ENCODE measurements at places on chromosomes 1 and 21.

DNA sequence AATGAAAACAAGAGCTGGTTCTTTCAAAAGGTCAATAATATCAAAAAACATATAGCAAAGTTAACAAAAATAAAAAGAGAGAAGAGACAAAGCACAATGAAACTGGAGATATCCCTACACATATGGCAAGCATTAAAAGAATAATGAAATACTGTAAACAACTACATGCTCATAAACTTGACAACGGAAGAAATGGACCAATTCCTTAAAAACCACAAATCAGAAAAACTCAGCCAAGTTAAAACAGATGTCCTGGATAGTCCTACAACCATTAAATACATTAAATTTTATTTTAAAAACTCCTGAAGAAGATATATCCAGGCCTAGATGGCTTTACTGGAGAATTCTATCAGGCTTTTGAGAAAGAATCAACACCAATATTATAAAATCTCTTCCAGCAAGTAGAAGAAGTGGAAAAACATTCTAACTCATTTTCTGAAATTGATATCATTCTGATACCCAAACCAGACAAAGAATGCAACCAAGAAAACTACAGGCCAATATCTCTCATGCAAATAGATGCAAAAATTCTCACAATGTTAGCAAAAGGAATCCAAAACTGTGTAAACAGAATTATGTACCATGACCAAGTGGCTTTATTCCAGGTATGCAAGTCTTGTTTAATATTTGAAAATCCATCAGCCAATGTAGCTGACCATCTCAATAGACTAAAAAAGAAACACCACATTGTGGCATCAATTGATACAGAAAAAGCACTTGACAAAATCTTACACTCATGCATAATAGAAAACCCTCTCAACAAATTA, 56.1 kb upstream of the LRRC7 start:
- DNase-seq: no peak

DNA sequence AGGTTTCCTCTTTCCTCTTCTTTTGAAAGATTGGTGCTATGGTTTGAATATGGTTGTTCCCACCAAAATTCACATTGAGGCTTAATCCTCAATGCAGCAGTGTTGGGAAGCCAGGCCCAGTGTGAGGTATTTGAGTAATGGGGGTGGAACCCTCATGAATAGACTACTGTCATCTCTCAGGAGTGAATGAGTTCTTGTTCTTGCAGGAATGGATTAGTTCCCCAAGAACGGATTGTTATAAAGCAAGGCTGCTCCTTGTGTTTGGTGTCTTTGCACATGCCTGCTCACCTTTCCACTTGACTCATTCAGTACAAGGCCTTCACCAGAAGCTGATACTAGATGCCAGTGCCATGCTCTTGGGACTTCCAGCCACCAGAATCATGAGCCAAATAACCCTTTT, 223.2 kb downstream of the BACH1 start:
- DNase-seq: no peak

DNA sequence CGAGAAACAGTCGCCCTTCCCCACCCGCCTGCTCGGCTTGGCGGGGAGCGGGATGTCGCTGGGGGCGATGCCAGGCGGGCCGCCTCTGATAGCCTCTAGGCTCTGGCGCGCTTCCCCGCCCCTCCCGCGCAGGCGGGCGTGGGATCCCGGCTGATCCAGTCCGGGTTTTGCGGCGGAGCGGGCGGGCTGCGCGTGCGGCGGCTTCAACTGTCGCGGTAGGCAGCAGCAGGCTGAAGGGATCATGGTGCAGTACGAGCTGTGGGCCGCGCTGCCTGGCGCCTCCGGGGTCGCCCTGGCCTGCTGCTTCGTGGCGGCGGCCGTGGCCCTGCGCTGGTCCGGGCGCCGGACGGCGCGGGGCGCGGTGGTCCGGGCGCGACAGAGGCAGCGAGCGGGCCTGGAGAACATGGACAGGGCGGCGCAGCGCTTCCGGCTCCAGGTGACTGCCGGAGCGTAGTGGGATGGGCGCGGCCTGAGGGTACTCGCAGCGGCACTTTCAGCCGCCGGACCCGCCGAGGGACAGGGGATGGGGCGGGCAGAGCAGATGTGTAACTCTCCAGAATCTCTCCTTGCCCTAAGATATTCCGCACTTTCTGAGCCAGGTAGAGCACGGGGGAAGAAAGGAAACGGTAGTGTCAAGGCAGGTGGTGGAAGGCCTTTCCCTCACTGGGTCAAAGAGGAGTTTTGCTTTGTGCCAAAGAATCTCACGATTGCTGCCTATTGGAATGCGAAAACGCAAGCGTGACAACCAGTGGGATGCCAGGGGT, at the start of gene FAAH:
Gene FAAH (plus strand): TSS at position 210 of the 764 bp plus-strand sequence. CDS start 32 bp downstream, at position 242.
- DNase-seq: peak; percentile 21

DNA sequence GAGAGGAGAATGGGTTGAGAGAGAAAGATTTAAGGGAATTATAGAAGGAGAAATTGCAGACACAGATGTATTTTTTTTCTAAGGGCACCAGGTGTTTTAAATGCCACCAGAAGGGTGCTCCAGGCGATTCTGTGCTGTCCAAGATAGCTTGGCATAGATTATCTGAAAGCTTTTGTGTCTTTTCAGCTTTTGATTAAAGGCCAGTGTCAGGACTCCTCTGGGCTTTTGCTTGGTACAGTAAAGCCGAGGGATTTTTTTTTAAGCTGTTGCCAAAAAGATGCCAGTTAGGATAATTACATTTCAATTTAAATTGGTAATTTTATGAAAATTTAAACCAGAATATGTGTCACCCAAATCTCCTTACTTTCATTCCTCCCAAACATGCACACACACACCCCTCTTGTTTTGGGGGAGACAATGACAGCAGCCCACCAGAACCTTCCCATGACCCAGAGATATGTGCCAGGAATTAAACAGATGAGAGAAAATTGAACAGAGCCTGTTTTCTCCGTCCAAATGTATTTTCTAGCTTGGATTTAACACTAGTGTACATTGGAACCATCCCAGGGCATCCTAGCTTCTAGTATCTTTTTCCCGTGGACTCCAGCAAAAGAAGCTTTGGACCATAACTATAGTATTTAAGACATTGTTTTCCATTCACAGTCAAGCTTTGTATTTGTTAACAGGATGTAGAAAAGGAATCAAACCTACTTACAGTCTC, 670.7 kb upstream of the CXADR start:
- DNase-seq: no peak

DNA sequence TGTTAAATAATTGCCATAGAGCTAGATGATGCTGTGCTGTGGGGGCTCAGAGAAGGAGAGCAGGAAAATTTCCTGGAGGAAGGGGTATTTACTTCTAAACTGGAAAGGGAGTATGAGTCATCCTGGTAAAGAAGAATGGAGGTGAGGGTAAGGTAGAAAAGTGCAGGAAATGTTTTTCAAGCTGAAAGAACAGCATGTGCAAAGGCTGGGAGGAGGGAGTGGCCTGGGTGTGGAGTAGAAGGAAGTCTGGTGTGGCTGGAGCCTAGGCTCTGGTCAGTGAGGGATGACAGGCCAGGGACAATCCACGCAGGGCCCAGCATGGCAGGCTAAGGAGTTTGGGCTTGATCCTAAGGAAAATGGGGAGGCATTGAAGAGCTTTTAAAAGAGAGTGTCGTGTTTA, 45.9 kb downstream of the MATN1 start:
- no peak for DNase-seq

DNA sequence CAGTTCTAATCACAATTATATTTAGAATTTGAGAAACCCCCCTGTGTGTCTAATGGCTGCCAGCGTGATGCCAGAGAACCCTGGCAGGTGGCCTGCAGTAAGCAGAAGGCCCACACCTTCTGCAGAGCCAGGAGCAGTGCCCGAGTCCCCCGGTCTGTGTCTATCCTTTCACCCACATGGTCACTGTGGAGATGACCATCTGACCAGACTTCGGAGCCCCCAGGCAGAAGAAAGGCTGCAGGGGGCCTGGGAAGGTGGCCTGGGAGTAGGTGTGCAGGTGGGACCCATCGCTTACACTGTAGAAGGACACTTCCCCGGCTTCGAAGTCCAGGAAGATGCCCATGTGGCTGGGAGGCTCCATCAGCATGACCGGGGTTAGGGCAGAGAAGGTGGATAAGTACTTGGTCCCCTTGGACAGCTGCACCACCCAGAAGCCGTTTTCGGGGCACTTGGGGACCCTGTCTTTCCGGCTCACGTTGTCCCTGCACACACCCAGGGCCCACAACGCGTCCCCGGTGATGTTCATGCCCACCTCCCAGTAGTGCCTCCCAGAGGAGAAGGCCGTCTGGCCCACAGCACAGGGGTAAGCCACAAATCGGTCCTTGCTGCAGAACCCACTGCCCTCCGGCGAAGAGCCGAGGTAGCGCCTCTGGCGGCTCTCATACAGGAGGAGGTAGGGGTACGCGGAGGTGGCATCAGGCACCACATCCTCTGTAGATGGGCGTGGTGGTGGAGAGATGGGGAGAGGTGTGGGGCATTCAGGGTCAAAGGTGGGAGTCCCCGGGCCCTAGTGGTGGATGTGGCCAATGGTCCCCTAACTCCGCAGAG, 1.6 kb upstream of the TRIM11 start:
- DNase-seq: no peak

GRCh38 chr1:170808216-170808885, 127.0 kb upstream of the MROH9 start:
- DNase-seq: no peak

- no peak for DNase-seq
Measured at GRCh38 chr1:193846411-193846810, 660.0 kb upstream of the B3GALT2 start.

DNA sequence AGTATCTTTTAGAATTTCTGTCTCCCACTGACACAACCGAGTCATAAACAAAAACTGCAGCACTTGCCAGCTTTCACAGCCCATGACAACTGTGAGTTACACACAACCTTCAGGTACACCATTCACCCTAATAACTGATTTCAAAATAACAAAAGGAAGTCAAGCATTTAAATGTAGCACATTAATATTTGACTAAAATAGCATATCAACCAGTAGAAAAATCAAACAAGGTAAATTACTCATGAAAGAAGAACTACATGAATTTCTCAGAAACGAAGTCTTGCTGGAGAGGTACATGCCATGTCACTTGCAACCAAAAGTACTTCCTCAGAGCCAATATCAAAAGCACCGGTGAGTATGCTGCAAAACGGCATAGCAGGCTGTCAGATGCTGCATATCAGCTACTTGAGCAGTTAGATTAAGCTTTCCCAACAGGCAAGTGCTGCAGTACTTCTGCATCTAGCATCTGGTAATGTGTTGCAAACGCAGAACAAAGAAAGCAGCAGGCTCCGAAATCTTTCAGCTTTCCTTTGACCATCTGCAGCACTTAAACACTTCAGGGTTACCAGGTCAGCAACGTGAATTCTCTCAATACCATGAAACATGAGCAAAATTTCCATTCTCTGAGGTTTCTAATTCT, 223.2 kb downstream of the SMYD3 start:
- no peak for DNase-seq

- DNase-seq: no peak
Measured at GRCh38 chr1:164683235-164683634, 124.3 kb downstream of the PBX1 start.

- no peak for DNase-seq
Measured at GRCh38 chr1:42319128-42319851, 15.7 kb downstream of the FOXJ3 start.

GRCh38 chr1:40339420-40340323, 22.6 kb upstream of the COL9A2 start:
- no peak for DNase-seq

GRCh38 chr1:171937938-171938337, 96.6 kb downstream of the DNM3 start:
- no peak for DNase-seq

- DNase-seq: no peak
Measured at GRCh38 chr21:42219606-42220137, 732 bp downstream of the ABCG1 start.

DNA sequence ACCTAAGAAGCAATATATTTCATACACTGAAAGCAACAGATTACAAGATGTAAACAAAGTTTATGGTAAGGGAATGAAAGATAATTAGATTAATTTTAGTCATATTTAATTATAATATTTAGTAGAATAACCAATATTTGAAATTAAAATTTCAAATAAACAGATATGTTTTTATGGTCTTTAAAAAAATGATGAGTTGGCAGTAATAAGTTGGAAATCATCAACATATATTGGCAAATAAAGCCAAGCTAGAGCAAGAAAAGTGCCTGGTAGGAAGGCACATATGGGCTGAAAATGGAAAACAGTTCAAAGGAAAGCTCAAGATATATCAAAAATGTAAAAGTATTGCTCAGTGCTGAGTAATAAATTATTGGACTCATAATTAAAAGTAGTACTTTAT, 1274.0 kb downstream of the AMY1C start:
- DNase-seq: no peak

- DNase-seq: no peak
Measured at GRCh38 chr1:58257003-58257402, 289.5 kb downstream of the OMA1 start.

GRCh38 chr1:38120552-38121230, 74.1 kb upstream of the POU3F1 start:
- DNase-seq: no peak

- no peak for DNase-seq
Measured at GRCh38 chr1:26531651-26532131, 2.1 kb downstream of the RPS6KA1 start.

GRCh38 chr1:109254621-109255096, 5.3 kb downstream of the CELSR2 start:
- no peak for DNase-seq

DNA sequence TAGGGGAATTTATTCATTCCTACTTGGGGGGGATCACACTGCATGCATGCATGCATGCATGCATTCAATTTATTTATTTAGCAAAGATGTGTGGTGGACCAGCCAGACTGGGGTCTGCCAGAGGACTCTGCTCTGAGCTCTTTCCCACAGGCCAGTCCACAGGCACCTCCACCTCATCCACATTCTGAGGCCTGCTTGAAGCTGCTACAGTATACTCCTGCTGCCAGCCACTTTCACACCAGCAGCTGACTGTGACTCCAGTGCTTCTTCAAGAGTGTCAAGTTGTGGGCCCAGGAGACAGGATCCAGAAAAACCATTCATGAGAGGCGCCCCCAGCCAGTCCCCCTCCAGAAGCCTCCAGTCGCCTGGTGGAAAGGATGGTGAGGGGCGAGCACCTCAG, 30.9 kb downstream of the SSBP3 start:
- DNase-seq: no peak

- DNase-seq: no peak
Measured at GRCh38 chr1:241589521-241589920, 50.6 kb downstream of the CHML start.

- no peak for DNase-seq
Measured at GRCh38 chr1:186849271-186849671, 20.5 kb downstream of the PLA2G4A start.

DNA sequence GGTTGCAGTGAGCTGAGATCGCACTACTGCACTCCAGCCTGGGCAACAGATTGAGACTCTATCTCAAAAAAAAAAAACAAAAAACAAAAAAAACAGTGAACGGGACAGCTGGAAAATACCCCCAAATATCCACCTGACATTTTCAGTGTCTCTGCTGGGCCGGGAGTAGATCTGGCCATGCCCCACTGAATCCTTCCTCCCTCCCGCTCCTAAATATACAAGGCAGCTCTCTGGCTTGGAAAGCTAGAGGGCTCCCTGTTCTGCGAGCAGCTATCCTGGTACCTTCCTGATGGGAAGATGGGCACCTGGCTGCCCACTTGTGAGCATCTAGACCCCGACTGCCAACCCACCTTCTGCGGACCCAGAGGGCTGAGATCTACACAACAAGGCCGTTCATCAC, 21.4 kb downstream of the SPSB1 start:
- no peak for DNase-seq

- DNase-seq: no peak
Measured at GRCh38 chr1:25587290-25587689, 29.3 kb upstream of the MAN1C1 start.
